Astrocyte of the hippocampus (primary cell): ENCODE measurements at places on chromosomes 3 and 15.

- DNase-seq, result no peak
Measured at GRCh38 chr15:29129926-29130325, 139.7 kb downstream of the NSMCE3 start.

DNA sequence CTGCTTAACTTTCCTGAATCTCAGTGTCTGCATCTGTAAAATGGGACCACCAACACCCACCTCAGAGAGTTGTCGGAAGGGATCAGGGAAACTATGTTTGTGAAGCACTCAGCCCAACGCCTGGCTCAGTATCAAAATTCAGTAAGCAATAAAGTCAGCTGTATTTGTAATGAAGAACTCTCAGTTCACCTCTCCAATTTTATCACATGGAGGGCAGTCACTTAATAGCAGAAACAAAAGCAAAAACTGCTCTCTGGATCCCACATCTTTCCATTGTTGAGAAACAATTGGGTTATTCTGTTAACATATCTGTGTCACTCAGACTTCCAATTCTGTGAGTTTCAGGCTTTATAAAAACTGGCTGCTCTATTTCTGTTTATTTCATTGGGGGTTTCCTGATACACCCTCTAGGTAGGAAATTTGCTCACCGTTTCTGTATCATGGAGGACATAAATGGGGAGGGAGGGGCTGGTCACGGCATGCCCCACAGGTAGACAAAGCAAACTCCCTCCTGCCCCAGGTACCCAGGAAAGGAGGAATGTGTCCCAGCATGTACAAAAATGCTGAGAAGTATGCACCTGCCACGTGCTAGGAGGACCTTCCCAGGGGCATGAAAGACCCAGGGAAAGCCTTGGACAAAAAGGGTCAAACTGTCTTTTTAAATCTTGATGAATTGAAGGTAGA, 81.4 kb upstream of the LMOD3 start:
- DNase-seq, result no peak

- peak; percentile 26 for DNase-seq
Measured at GRCh38 chr15:50256188-50257041, 9.1 kb downstream of the HDC start.

- DNase-seq, result peak; percentile 81
Measured at GRCh38 chr15:65032801-65033537, 3.5 kb upstream of the MTFMT start.

DNA sequence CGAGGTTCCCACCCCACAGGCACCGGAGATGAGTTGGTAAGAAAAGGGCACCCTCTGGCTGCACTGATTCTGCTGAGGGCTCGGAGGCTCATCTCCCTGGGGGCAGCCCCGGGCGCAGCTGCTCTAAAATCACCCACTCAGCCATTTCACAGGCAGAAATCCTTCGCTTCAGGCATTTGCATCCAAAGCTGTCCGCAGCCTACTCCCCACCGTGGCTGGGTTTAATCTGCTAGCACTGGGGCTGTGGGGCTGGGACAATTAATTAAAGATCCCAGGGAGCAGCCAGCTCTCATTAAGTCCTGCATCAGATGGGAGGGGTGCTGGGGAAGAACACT, 104.3 kb upstream of the PRR20G start:
- no peak for DNase-seq

DNA sequence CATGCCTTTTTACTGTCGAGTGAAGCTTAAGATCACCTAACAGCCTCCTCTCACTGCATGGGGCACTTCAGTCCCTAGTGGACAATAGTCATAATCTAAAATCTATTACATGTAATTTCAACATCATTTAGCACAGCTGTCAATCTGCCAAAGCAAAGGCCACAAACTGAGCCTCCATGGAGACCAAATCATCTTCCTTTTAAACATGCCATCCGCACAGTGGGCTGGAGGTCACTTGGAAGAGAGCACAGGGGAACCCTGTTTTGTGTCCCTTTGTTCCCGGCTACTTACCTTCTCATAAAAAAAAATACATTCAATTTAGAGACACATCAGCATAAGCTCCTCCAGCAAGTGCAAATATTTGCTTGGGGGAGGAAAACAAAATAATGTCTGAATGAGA, 167.3 kb downstream of the SQOR start:
- DNase-seq, result no peak

DNA sequence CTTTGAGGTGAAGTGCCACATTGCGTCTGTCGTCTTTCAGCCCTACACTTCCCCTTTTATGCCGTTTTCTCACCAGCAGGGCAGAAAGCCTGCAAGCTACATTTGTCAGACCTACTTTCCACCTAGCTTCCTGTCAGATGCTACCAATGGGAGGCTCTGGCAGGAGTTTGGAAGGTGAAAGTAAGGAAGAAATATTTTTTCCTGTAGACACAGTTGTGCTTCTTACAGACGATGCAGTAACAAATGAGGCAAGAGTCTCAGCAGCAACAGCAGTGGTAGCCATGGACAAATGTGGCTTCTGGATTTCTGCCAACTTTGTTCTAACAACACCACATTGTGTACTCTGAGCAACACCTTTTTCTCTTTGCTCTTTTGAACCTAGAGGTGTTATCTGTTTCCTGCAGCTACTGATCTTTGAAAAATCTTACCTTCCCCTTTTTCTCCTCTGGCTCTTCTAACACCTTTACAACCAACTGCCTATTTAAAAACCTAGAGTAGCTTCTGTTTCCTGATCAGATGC, 70.6 kb upstream of the STT3B start:
- peak; percentile 35 for DNase-seq

DNA sequence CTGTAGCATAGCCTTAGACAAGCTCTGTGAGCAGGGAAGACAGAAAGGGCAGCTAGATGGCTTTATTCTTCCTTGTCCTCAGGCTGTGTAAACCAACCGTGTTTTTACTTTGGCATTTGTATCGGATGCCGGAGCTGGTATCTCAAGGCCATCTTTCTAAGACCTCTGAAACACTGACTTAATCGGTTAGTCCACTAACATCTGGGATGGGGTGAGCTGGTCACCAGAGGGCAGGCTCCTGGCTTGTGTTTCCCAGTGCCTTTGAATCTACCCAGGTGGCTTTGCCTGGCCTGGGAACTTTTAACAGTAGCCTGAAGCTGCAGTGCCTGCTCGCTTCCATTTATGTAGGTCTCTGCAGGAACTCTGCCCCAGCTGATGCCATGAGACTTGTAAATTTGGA, 252.7 kb downstream of the NR1D2 start:
- no peak for DNase-seq

DNA sequence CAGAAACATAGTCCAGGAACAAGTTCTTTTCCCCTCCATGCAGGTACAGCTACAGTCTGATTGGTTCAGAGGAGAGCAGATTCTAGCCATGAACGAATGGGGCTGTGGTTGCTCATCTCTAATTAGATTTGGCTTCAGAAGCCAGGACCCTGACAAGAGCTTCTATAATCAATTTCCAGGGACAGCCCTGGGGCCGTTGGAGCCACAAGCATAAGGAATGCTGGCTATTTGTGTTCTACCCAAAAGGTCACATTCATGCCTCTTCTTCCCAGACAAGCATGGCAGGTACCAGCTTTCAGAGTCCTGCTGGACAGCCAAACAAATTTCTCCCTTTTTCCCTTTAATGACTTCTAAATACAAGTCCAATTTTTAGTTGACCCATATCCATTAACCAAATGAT, 215.5 kb upstream of the LRTM1 start:
- no peak for DNase-seq

GRCh38 chr3:6108957-6109356, 752.0 kb upstream of the GRM7 start:
- DNase-seq, result no peak

GRCh38 chr3:109072194-109072593, 45.7 kb downstream of the MORC1 start:
- no peak for DNase-seq

- DNase-seq, result no peak
Measured at GRCh38 chr3:102125197-102125993, 276.1 kb downstream of the NFKBIZ start.

DNA sequence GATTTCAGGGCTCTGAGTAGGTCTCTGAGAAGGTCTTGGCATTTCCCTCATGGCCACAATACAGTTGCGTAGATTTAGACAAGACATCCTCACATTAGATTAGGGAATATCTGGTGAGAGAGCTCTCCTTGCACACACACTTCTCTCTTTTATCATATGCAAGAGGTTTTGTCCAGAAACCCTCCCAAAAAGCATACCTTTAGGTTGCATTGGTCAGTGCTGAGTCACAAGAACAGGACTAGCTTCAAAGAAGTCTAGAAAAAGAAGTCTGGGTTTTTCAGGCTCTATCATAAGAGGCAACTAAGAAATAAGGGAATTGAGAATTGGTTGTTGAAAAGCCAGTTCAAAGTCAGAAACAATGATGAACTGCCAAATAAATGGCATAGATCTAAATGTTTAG, 40.1 kb upstream of the MITF start:
- peak; percentile 5 for DNase-seq

GRCh38 chr3:122794483-122794778, 438 bp upstream of the SLC49A4 start:
- no peak for DNase-seq

GRCh38 chr3:125310623-125311081, 64.5 kb downstream of the ZNF148 start:
- DNase-seq, result no peak

GRCh38 chr15:85099195-85099803, 117.6 kb downstream of the PDE8A start:
- no peak for DNase-seq

DNA sequence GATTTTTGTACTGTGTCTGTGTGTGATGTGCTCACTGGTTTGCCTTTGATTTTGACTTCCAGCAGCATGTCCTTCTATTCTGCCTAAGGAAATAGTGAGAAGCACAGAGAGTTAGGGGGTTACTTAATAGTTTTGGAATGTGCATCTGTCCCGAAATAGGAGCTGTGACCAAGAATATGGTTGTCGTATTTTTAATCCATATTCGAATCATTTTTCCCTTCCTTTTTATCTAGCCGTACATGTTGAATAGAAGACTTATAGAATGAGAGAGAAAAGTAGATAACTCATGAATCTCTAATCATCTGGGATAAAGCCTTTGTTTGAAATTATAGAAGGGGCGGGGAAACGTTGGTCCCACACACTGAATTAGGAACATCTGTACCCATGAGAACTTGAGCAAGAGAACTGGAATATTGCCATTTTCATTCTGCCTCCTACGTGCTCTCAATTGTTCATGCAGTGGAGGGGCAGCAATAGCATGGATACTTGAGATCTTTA, 23.6 kb downstream of the CRTC3 start:
- DNase-seq, result peak; percentile 32

DNA sequence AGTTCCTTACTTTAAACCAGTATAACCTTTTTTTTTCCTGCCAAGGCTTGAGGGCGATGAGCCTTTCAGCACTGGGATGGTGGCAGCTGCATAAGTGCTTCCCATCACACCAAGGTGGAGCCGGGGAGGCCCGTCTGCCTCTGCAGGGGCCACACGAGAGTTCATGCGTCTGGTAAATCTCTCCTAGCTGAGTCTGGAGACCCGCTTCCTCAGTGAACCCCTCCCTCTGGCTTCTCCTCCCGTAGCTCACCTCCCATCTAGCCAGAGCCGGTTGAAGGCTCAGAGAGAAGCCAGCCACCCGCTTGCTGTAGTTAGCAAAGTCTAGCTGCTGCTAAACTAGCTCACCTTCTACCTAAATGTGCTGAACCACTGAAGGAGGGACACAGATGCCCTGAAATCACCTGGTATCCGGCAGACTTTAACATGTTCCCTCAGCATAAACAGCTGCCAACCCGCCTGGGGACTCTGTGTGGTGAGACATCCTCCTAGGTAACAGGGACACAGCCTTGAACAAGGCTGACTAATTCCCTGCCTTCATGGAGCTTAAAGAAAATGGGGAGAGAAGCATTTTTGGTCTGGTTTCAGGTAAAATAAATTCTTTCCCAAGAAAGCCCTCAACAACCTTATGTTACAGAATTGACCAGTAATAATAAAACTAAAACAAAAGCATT, 42.9 kb downstream of the RLBP1 start:
- DNase-seq, result no peak

DNA sequence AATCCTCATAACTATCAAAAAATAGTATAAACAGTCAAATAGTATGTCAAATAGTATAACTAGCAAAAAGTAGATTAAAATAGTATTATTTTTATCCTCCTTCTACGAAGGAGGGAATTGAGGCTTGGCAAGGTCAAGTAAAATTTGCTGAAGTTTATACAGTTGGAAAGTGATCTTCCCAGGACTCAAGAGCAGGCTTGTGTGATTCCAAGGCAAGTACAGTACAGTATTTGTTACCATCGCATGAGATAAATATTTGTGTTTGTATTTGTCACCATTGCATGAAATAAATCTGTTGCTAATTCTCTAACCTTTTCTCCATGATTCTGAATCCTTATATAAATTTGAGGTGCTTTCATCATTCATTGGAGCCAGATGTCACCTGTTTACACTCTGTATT, 28.9 kb downstream of the SH3GL3 start:
- no peak for DNase-seq

DNA sequence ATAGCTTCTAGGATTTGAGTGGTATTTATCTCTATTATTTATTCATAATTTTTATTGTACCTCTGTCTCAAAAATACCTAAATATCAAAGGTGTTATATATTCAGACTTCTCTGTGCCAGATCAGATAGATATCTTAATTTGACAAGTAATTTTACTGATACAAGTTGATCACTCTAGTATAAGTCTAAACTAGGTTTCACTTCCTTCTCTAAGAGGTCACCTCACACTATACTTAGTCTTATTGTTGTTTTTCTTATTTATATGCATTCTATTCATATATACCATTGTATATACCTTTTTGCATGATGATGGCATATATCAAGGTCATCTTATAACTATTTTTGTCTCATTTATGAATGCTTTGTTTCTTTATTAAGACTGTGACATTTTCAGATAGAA, 26.4 kb upstream of the HGD start:
- DNase-seq, result no peak

- no peak for DNase-seq
Measured at GRCh38 chr3:24503616-24504113, 9.0 kb upstream of the THRB start.

DNA sequence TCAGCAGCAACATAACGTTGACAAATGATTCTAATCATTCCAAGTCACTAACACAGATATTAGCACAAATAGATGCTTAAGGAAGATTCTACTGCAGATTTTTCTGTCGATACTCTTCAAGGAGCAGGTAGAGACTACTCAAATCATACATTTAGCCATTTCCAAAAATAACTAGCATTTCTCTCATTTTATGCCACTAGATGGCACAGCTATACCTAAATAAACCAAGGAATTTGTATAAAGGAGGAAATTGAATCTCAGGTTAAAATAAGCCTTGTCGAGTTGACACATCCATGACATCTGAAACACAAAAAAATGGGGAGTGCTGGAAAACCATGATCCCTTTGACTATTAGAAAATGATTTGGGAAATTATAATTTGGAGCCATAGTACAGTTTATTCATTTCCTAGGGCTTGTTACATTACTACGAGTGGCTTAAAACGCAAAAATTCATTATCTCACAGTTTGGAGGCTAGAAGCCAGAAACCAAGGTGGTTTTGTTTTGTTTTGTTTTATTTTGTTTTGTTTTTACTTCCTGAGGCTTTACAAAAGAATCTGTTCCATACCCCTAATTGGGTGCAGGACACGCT, 59.5 kb upstream of the STRIT1 start:
- DNase-seq, result peak; percentile 59

- peak; percentile 3 for DNase-seq
Measured at GRCh38 chr3:30098243-30098642, 508.2 kb upstream of the TGFBR2 start.
